ENCODE measurements at places on chromosomes 6 and 20. TPM values are rescaled to one million over a fixed set of nuclear protein-coding genes. Genes with fewer than 3 reads are reported as not detected.
A peak's percentile ranks its signal among the peaks of the same experiment; 100 is the strongest.

DNA sequence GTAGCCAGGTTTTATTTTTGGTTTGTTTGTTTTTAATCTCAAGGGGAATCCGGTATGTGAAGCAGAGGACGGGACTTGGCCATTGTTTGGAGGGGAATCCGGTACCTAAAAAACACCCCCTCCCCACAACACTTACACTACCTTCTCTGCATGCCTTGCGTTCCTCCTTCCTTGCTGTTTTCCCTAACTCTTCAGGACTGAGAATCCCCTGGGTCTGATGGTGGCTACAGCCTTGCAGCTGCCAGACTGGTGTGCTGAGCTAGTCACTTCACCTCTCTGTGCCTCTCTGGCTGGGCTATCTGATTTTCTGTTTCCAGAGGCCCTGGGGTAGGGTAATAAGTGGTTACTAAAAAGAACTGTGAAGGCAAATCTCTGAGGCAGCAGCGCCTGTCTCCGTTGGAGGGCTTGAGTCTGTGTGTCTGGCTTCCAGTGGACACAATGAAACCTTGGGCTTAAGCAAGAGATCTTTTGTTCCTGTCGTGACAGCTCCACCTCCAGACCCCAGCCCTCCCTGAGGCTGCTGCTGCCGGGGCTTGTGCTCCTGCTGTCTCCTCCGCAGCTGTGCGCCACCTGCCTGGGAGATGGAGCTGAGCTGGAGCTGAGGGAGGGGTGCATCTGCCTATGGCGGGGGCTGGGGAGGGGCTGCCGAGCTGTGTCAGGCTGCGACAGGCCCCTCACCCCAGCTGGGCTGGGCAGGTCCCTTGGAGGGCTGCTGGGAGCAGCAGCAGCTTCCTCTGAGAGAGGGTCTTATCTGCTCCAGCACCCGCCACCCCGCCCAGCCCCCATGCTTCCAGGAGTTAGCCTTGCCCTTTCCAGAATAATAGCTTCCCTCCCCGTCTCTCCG, 65.8 kb upstream of the CCDC167 start:
- peak overlapping the region; percentile 35 for H3K4me3 ChIP-seq

DNA sequence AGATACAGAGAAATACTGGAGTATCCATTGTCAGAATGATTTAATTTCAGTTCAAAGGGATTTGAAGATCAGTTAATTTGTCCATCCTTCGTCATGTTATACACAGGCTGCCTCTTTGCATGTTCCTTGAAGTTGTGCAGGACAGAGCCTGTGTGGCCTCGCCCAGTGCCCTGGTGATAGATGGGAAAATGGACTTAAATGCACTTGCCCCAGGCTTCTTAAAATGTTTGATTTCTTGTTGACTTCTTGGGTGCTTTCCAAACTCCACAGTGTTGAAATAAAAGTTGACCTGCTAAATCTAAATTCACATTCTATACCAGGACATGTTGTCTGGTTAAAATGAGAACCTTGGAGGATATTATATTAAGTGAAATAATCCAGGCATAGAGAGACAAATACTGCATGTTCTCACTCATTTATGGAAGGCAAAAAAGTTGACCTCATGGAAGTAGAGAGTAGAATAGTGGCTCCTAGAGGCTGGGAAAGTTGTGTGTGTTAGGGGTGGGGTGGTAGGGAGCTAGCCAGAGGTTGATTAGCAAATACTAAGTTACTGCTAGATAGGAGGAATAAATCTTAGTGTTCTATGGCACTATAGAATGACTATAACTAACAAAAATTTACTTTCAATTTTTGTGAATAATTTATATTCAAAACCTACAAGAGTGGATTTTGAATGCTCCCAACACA, 25.3 kb downstream of the MARCKS start:
- peaks cover 31% of the 10 kb centered on the region for H3K27me3 ChIP-seq
- no peak for DNase-seq
- H3K36me3 ChIP-seq: no peaks in the 10 kb centered on the region

DNA sequence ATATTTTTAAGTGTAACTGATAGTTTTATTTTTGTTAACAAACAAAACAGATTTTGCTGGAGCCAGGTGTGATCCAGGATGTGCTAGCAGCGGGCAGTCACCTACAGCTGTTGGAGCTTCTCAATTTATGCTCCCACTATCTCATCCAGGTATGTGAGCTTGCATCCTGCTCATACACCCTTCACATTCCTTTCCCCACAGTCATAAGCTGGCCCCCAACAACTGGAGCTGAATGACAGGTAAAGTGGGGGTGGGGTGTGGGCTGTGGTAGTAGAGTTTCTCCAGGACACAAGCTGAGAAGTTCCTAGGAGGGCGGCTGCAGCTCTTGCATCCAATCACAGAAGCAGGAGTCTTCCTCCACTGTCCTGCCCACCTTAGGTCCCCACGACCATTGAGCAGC, 140.1 kb downstream of the KLHL32 start:
- no peaks in the 10 kb centered on the region for H3K36me3 ChIP-seq
- no peak overlapping the region for H3K27ac ChIP-seq
- peaks cover 7% of the 10 kb centered on the region for H3K4me1 ChIP-seq
- DNase-seq: no peak
- H3K4me3 ChIP-seq: no peak overlapping the region
- H3K27me3 ChIP-seq: peaks cover 4% of the 10 kb centered on the region

Gene FAM210B
- total RNA-seq: 13.6 TPM

Gene HTR1B
- total RNA-seq: not detected

DNA sequence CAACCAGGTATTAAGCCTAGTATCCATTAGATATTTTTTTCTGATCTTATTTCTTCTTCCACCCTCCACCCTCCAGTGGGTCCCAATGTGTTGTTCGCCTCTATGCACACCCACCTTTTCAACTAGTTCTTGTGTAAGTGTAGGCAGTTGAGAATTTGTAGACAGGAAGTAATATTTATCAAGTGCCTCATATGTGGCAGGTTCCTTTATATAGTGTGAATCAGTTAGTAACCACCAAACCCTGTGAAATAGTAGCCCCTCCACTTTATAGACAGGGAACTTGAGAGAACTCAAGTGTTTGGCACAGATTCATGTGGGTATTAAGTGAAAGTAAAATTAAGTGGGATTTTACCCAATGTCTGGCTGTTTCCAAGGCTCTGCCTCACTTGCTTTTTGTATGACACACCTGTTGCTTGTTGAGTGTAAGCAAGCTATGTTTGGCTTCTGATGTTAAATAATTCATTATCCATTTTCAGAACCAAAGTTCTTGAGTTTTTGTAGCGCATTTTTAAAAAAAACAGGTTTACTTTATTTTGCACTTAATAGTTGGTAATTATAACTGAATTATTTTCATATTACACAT, 24.8 kb downstream of the AFDN start:
- peaks cover 3% of the 10 kb centered on the region for H3K4me1 ChIP-seq
- no peak overlapping the region for H3K4me3 ChIP-seq
- H3K27ac ChIP-seq: no peak overlapping the region

DNA sequence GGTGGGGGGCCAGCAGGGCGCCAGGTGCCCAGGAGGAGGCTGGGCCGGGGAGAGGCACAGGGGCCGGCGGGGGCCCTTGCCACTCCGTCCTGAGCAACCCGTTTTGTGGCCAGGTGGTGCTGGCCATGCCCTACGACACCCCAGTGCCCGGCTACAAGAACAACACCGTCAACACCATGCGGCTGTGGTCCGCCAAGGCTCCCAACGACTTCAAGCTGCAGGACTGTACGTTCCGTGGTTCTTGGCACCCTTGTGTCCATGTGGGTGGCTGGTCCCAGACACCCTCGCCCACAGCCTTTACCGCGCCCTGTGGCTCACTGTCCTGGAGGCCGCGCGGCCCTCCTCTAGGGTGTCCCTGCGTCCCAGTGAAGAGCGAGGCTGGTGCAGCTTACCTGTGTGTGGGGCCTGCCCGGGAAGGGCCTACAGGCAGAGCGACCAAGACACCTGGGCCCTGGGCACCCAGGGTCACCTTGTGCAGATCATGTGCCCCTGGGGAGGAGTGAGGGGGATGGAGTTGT, 28.7 kb downstream of the PYGB start:
- H3K36me3 ChIP-seq: no peaks in the 10 kb centered on the region
- no peaks in the 10 kb centered on the region for H3K4me1 ChIP-seq
- peak; percentile 24 for DNase-seq
- H3K27ac ChIP-seq: no peak overlapping the region
- no peaks in the 10 kb centered on the region for H3K27me3 ChIP-seq
- no peak overlapping the region for H3K4me3 ChIP-seq

DNA sequence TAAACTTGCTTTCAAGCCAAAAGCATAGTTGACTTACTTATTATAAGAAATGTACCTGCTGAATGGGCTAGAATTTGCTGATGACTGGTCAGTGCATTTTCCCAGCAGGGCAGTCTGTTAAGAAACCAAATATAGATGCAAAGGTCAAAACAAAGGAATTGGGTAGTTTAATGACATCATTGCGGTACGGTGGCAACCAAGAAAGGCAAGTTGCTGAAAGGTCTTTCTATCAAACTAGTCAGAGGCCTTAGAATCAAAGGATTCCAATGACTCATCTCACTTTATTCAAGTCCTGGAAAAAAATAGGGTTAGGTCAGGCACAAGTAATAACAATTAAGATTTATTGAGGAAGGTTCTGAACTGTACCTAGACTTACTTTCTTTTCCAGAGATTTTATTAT, 76.4 kb downstream of the KIZ start:
- DNase-seq: no peak
- H3K4me3 ChIP-seq: no peak overlapping the region
- H3K36me3 ChIP-seq: peaks cover 6% of the 10 kb centered on the region
- H3K27me3 ChIP-seq: no peaks in the 10 kb centered on the region

Gene PDE7B
- 0.42 TPM for total RNA-seq

GRCh38 chr6:169385237-169385880, 131.7 kb upstream of the THBS2 start:
- peaks cover 2% of the 10 kb centered on the region for H3K36me3 ChIP-seq
- H3K4me3 ChIP-seq: no peak overlapping the region
- no peak for DNase-seq

DNA sequence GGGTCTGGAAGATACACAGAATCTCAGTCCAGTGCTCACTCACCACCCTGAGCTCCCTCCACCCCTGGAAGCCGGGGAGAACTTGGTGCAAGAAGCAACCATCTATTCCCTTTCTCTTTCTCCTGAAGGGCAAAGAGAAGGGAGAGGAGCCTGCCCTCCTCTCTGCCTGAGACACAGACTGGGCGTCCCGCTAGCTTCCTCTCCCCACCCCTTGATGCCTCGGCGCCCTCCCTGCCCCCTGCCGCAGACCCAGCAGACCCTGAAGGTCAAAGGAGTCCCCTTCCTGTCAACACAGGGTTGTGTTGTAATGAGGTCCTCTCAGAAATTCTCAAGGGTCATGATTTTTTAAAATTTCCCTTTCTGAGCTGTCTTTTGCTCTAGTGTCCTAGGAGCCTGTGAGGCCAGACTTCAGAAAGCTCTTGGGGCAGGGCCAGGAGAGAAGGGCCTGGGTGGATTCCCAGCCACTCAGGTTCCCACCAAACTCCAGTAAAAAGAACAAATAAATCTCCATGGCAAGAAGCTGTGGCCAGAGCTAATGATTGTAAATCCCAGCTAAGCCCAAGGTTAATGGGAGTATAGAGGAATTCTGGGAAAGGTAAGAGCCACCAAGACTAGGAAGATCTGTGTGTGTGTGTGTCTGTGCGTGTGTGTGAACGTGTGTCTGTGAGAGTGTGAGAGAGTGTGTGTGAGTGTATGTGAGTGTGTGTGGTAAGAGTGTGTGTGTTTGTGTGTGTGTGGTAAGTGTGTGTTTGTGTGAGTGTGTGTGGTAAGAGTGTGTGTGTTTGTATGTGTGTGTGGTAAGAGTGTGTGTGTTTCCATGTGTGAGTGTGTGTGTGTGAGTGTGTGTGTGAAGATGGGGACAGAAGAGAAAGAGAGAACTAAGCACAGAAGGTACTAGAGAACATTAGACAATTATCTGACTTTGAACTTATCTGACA, 1.1 kb upstream of the JPH2 start:
- no peak overlapping the region for H3K27ac ChIP-seq
- H3K4me1 ChIP-seq: peaks cover 24% of the 10 kb centered on the region
- H3K36me3 ChIP-seq: peaks cover 1% of the 10 kb centered on the region
- DNase-seq: peak; percentile 32

- H3K27me3 ChIP-seq: no peaks in the 10 kb centered on the region
- peaks cover 13% of the 10 kb centered on the region for H3K4me1 ChIP-seq
- no peak overlapping the region for H3K4me3 ChIP-seq
- DNase-seq: no peak
Observed at GRCh38 chr20:4062721-4063606, 47.6 kb upstream of the RNF24 start.

DNA sequence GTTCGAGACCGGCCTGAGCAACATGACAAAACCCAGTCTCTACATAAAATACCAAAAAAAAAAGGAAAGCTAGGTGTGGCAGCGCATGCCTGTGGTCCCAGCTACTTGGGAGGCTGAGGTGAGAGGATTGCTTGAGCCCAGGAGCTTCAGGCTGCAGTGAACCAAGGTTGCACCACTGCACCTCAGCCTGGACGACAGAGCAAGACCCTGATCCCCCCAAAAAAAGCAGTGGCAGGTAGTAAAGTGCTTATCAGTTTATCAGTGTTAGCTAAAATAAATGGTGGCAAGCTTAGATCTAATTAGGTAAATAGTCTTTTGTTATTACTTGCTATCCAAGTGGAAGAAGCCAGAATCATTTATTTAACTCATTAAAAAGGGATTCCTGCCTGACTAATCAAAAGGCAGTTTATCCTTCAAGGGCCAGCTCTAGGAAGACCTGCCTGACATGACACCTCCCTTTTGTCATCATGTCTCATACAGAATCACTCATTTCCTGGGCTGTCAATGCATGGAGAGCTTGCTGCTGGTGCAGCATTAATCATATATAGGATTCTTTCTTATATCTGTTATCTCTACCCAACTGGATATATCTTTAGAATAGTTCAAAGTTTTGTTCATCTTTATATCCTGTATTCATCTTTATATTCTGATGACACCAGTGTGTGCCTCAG, 9.6 kb downstream of the DSTN start:
- no peaks in the 10 kb centered on the region for H3K27me3 ChIP-seq
- H3K27ac ChIP-seq: no peak overlapping the region
- no peak for DNase-seq
- H3K36me3 ChIP-seq: peaks cover 13% of the 10 kb centered on the region
- H3K4me3 ChIP-seq: no peak overlapping the region
- no peaks in the 10 kb centered on the region for H3K4me1 ChIP-seq

DNA sequence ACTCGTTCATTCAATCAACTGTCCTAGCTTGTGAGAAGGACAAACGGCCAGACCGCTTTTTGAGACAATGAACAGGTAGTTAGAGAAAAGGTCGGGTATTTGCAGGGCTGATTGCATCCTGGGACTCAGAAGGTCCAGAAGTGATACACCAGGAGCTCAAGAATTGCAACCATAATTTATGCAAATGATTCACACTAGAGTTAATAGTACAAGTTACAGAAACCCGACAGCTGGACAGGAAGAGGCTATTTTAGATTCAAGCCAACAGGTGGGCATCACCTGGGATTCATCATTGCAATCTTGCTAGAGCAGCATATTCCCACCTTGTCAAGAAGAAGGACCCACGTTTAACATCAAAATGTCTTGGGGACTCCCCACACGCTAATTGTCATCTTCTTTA, 83.5 kb downstream of the TNFAIP3 start:
- no peak overlapping the region for H3K27ac ChIP-seq
- H3K36me3 ChIP-seq: no peaks in the 10 kb centered on the region
- H3K27me3 ChIP-seq: peaks cover 2% of the 10 kb centered on the region

Gene SIRPB1
- 6.5 TPM for total RNA-seq

- H3K36me3 ChIP-seq: no peaks in the 10 kb centered on the region
- no peak overlapping the region for H3K27ac ChIP-seq
- peaks cover 4% of the 10 kb centered on the region for H3K4me1 ChIP-seq
- DNase-seq: no peak
- no peak overlapping the region for H3K4me3 ChIP-seq
Observed at GRCh38 chr6:21846541-21847451, 253.2 kb downstream of the SOX4 start.

Gene LPIN3
- 2.5 TPM for total RNA-seq

Gene RBPJL
- not detected for total RNA-seq

- no peak for DNase-seq
- no peaks in the 10 kb centered on the region for H3K4me1 ChIP-seq
- H3K36me3 ChIP-seq: peaks cover 3% of the 10 kb centered on the region
- no peak overlapping the region for H3K27ac ChIP-seq
- H3K27me3 ChIP-seq: no peaks in the 10 kb centered on the region
- H3K4me3 ChIP-seq: no peak overlapping the region
Observed at GRCh38 chr6:155493694-155494143, 38.1 kb upstream of the NOX3 start.
